ENCODE measurements at places on chromosomes 12 and 14. TPM values are rescaled to one million over a fixed set of nuclear protein-coding genes. Genes with fewer than 3 reads are reported as not detected.
A peak's percentile ranks its signal among the peaks of the same experiment; 100 is the strongest.

DNA sequence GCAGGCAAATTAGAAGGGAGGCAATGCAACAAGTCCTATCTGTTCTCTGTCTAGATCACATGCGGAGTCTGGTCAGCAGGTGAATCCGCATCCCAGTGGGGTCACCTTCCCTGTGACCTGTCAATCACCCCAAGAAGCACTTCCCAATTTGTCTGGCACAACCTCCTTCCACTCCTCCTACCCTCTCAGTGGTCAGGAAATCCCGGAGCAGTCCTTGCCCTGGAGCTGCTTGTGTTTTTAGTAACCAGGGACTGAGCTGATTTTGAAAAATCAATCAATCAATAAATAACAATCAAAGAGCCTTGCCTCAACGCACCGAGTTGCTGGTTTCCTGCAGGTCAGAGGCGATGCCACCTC lies 572 bp upstream of the ACSS3 start:
- H3K4me1 ChIP-seq: no peaks in the 10 kb centered on the region
- no peak for DNase-seq
- H3K27me3 ChIP-seq: no peaks in the 10 kb centered on the region
- H3K27ac ChIP-seq: peak overlapping the region; percentile 62
- peak overlapping the region; percentile 58 for H3K4me3 ChIP-seq
- no peaks in the 10 kb centered on the region for H3K36me3 ChIP-seq

The GSC gene
- total RNA-seq: not detected

GRCh38 chr14:31207287-31207754 lies 272 bp downstream of the HECTD1 start:
- H3K27ac ChIP-seq: peak overlapping the region; percentile 98
- no peaks in the 10 kb centered on the region for H3K4me1 ChIP-seq
- no peaks in the 10 kb centered on the region for H3K36me3 ChIP-seq
- peak; percentile 95 for DNase-seq
- peak overlapping the region; percentile 80 for H3K4me3 ChIP-seq

DNA sequence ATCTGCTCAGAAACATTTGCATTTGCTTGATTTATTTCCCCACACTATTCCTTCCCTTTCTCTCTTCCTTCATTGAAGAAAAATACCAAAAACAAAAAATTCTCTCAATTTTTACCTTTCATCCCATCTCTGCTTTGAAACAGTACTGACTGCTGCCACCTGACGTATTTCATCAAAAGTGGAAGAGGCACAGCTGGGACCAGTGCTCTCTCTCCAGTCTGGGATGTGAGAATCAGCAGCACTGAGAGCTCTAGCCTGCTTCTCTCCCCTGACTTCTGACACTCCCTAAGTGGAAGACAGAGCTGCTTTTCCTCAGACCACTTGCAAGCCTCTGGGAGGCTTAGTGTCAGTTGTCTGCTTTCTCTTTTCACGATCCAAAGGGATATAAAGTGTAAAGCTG lies 36.9 kb downstream of the TTLL5 start:
- H3K27me3 ChIP-seq: no peaks in the 10 kb centered on the region
- no peaks in the 10 kb centered on the region for H3K36me3 ChIP-seq
- H3K4me3 ChIP-seq: no peak overlapping the region
- no peaks in the 10 kb centered on the region for H3K4me1 ChIP-seq

The MANSC1 gene
- 24.0 TPM for total RNA-seq

- H3K4me1 ChIP-seq: no peaks in the 10 kb centered on the region
- H3K4me3 ChIP-seq: no peak overlapping the region
- no peaks in the 10 kb centered on the region for H3K36me3 ChIP-seq
- peak; percentile 30 for DNase-seq
- H3K27ac ChIP-seq: no peak overlapping the region
Measured at GRCh38 chr14:105852378-105853088, 326.1 kb downstream of the TMEM121 start.

- no peaks in the 10 kb centered on the region for H3K4me1 ChIP-seq
- no peaks in the 10 kb centered on the region for H3K27me3 ChIP-seq
- H3K36me3 ChIP-seq: no peaks in the 10 kb centered on the region
- DNase-seq: peak; percentile 51
- no peak overlapping the region for H3K4me3 ChIP-seq
Measured at GRCh38 chr12:83389237-83389996, 702.7 kb downstream of the TMTC2 start.

DNA sequence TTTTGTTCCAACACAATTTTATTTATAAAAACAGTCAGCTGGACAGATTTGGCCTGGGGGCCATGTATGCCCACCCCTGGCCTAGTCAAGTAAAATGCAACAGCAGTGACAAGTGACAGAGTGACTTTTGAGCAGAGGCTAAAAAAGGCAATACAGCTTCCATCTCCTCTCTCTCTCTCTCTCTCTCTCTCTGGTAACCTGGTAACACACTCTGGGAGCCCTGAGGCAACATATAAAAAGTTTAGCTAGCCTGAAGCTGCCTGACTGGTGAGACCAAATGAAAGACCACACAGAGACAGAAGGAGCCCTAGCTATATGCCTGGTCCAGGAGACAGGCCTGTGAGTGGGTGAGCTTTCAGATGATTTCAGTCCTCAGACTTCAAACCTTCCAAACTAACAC lies 105.4 kb downstream of the DENND5B start:
- H3K4me1 ChIP-seq: no peaks in the 10 kb centered on the region
- no peaks in the 10 kb centered on the region for H3K27me3 ChIP-seq
- H3K27ac ChIP-seq: no peak overlapping the region
- H3K4me3 ChIP-seq: no peak overlapping the region

The KRT80 gene
- not detected for total RNA-seq

DNA sequence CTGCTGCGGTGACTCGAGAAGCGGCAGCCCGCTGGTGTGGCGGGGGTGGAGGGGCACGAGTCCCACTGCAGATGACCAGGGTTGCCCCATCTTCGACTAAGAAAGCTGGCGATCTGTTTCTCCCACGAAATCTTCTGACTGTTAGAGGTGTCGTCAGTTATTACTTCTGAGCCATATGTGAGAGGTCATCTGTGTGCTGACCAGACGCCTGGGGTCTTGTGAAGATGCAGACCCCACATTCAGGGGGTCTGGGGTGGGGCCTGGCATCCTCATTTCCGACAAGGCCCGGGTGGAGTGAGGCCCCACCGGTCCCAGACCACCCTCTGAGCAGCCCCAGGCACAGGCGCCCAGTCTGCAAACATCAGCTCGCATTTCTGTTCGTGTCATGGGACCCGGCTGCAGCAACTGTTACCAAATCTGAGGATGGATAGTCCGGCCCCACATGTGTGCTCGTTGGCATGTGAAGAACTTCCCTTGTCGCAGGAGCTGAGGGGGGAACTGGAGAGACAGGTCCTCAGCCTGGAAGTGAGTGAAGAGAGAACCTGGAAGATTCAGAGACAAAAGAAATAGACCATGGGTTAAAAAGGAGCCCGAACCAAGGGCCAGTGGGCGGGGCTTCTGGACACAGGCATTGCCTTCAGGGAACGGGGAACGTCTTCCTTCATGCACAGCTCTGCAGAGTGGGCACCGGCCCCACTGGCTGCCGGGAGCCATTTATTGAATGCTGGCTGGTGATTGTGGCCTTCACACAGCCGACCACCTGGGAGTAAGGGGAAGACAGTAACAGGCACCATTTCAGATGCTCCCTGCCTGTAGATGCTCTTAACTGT lies 135.2 kb downstream of the ADGRD1 start:
- H3K36me3 ChIP-seq: no peaks in the 10 kb centered on the region
- no peaks in the 10 kb centered on the region for H3K27me3 ChIP-seq
- no peaks in the 10 kb centered on the region for H3K4me1 ChIP-seq
- H3K27ac ChIP-seq: no peak overlapping the region
- peak; percentile 41 for DNase-seq
- H3K4me3 ChIP-seq: no peak overlapping the region

The SLIRP gene
- total RNA-seq: 77.1 TPM

GRCh38 chr12:89775063-89775985 lies 66.7 kb upstream of the ATP2B1 start:
- no peak overlapping the region for H3K4me3 ChIP-seq
- H3K4me1 ChIP-seq: peaks cover 6% of the 10 kb centered on the region
- no peaks in the 10 kb centered on the region for H3K36me3 ChIP-seq
- no peak overlapping the region for H3K27ac ChIP-seq
- no peak for DNase-seq

- H3K4me1 ChIP-seq: no peaks in the 10 kb centered on the region
- no peaks in the 10 kb centered on the region for H3K36me3 ChIP-seq
- peak overlapping the region; percentile 89 for H3K27ac ChIP-seq
- no peak for DNase-seq
Measured at GRCh38 chr12:4320497-4320852, 538 bp upstream of the TIGAR start.

- H3K4me3 ChIP-seq: peak overlapping the region; percentile 83
- H3K27me3 ChIP-seq: no peaks in the 10 kb centered on the region
- H3K27ac ChIP-seq: peak overlapping the region; percentile 98
- DNase-seq: no peak
Measured at GRCh38 chr12:58916921-58917511, 3.3 kb downstream of the LRIG3 start.

DNA sequence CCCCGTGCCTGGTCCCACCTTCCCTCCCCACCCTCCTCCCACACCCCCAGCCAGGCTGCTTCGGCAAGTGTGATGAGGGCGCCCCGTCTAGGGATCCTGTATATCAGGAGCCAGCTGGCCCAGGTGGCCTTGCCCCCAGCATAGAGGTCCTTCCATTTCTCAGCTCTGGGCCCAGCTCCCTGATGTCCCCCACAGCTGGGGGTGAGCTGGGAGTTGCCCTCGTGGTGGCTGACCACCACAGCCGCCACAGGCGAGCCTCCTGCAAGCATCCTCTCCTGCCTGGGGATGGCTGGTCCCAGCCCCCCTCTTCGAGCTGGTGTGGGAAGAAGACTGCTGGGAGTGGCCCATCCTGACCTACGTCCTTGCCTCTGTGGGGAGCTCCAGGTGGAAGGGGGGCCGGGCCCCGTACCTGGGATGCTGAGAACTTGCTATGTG lies 7.4 kb downstream of the ASPG start:
- DNase-seq: no peak
- H3K4me1 ChIP-seq: no peaks in the 10 kb centered on the region

GRCh38 chr12:24902511-24903328 lies 46.2 kb downstream of the BCAT1 start:
- H3K4me1 ChIP-seq: no peaks in the 10 kb centered on the region
- DNase-seq: no peak
- H3K36me3 ChIP-seq: no peaks in the 10 kb centered on the region
- peak overlapping the region; percentile 47 for H3K27ac ChIP-seq
- H3K4me3 ChIP-seq: peak overlapping the region; percentile 53

- no peak overlapping the region for H3K27ac ChIP-seq
- no peaks in the 10 kb centered on the region for H3K4me1 ChIP-seq
- DNase-seq: no peak
- H3K4me3 ChIP-seq: no peak overlapping the region
- H3K36me3 ChIP-seq: no peaks in the 10 kb centered on the region
Measured at GRCh38 chr12:3593906-3594483, 103.0 kb downstream of the PRMT8 start.

- H3K4me1 ChIP-seq: no peaks in the 10 kb centered on the region
- DNase-seq: no peak
- no peak overlapping the region for H3K27ac ChIP-seq
- no peak overlapping the region for H3K4me3 ChIP-seq
Measured at GRCh38 chr14:100784523-100785337, 41.2 kb upstream of the MEG3 start.

DNA sequence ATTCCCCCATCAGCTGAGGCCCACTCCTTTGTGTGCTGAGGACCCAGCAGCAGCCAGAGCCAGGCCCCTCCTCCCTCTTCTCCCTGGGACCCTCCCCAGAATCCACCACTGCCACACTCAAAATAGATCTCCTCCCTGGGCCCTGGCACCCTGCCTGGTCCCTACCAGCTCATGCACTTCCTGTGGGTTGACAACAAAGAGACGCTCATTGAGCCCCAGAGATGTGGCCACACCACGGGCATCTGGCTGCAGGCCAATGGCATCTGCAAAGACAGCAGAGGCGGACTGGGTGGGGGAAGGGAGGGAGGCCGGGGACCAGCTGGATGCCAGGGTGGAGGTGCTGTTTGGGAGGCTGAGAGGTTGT lies 16.0 kb upstream of the ENDOU start:
- peaks cover 39% of the 10 kb centered on the region for H3K4me1 ChIP-seq
- no peak overlapping the region for H3K4me3 ChIP-seq
- no peaks in the 10 kb centered on the region for H3K27me3 ChIP-seq
- H3K27ac ChIP-seq: peak overlapping the region; percentile 24
- no peaks in the 10 kb centered on the region for H3K36me3 ChIP-seq

- no peaks in the 10 kb centered on the region for H3K27me3 ChIP-seq
- peak within 1 kb of the TSS; percentile 81 for H3K4me3 ChIP-seq
- DNase-seq: peak; percentile 98
- peak within 1 kb of the TSS; percentile 90 for H3K27ac ChIP-seq
Measured at GRCh38 chr14:21476925-21477681, at the start of the genes RAB2B and TOX4. Gene RAB2B (minus strand): TSS chr14:21476959. CDS start chr14:21476872, 87 bp downstream. Gene TOX4 (plus strand): TSS chr14:21477195. CDS start chr14:21477279, 84 bp downstream.

GRCh38 chr12:76069339-76069738 lies 15.1 kb downstream of the NAP1L1 start:
- no peak for DNase-seq
- no peaks in the 10 kb centered on the region for H3K4me1 ChIP-seq
- H3K4me3 ChIP-seq: no peak overlapping the region
- H3K27me3 ChIP-seq: no peaks in the 10 kb centered on the region
- H3K36me3 ChIP-seq: no peaks in the 10 kb centered on the region

- H3K4me3 ChIP-seq: no peak overlapping the region
- peaks cover 16% of the 10 kb centered on the region for H3K4me1 ChIP-seq
- H3K27me3 ChIP-seq: no peaks in the 10 kb centered on the region
- H3K27ac ChIP-seq: no peak overlapping the region
Measured at GRCh38 chr12:52976574-52977071, 27.7 kb downstream of the KRT18 start.

The FAM234B gene
- total RNA-seq: 9.1 TPM

- no peak overlapping the region for H3K4me3 ChIP-seq
- H3K27ac ChIP-seq: peak overlapping the region; percentile 35
- DNase-seq: no peak
- H3K36me3 ChIP-seq: no peaks in the 10 kb centered on the region
Measured at GRCh38 chr14:61474015-61474414, 152.6 kb downstream of the PRKCH start.

DNA sequence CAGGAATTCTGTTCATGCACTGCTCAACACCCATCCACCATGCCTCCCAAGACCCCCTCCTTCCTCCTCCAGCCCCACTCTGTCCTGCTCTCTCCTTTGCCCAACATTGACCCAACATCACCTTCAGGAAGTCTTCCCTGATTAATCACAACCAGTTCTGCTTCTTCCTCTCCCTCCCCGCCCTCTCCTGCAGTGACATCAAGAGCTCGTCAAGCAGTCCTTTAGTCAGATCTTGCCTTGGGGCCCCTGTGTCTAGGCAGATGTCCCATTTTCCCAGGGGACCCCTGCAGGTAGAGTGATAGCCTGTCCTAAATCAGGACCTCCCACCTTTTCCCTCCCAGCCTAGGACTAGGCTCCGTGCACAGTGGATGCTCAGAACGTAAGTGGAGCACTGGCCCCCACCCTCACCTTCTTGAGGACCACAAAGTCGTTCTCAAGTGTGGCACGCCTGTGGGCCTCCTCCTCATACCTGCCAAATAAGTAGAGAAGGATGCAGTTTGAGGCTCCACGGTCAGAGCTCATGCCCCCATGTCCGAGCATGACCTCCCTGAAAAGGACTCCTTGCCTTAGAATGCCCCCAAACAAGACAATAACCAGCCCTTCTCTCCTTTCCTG lies 2.3 kb downstream of the KRT78 start:
- H3K27me3 ChIP-seq: no peaks in the 10 kb centered on the region
- H3K36me3 ChIP-seq: no peaks in the 10 kb centered on the region
- no peak overlapping the region for H3K27ac ChIP-seq
- no peaks in the 10 kb centered on the region for H3K4me1 ChIP-seq
- no peak overlapping the region for H3K4me3 ChIP-seq

- no peaks in the 10 kb centered on the region for H3K36me3 ChIP-seq
- H3K27me3 ChIP-seq: no peaks in the 10 kb centered on the region
- H3K4me1 ChIP-seq: no peaks in the 10 kb centered on the region
Measured at GRCh38 chr12:74619084-74619483, 81.4 kb downstream of the ATXN7L3B start.

- no peaks in the 10 kb centered on the region for H3K36me3 ChIP-seq
- no peaks in the 10 kb centered on the region for H3K4me1 ChIP-seq
- no peaks in the 10 kb centered on the region for H3K27me3 ChIP-seq
Measured at GRCh38 chr12:507391-507796, 47.7 kb downstream of the B4GALNT3 start.

The DTX1 gene
- total RNA-seq: 7.4 TPM

The KLRB1 gene
- total RNA-seq: not detected
